ENCODE measurements at places on chromosomes 16 and 17.

GRCh38 chr17:70099884-70100283 is 24.9 kb downstream of the KCNJ16 start:
- no peak for DNase-seq

DNA sequence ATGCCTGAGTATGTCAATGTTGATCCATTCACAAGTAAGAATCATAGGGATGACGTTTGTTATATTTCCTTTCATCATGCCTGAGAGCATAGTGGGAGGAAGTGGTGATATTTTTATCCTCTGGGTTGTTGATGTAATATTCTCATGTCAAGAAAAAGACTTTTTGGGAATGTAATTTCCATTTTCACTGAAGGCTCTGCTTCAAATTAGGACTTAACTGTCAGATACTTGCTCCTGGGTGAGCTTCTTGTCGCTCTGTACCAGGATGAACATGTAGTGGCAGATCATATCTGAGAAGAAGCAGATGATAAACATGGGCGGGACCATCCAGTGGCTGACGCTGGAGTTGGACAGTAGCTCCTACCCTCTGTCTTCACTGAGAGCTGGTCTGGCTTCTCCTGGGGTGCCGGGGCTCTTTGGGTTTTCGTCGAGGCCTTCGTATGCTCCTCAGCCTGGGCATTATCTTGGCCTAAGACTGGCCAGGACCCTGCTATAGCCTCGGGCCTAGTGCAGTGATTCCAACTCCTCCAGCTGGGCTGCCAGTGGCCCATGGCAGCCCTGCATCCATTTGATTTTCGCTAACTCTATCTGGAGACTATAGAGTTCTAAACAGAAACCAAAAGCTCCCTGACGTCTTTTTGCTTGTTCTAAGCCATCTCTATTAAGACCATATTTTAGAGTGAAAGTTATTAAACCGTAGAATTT is 19.7 kb downstream of the CYB5B start:
- DNase-seq: peak; percentile 80

DNA sequence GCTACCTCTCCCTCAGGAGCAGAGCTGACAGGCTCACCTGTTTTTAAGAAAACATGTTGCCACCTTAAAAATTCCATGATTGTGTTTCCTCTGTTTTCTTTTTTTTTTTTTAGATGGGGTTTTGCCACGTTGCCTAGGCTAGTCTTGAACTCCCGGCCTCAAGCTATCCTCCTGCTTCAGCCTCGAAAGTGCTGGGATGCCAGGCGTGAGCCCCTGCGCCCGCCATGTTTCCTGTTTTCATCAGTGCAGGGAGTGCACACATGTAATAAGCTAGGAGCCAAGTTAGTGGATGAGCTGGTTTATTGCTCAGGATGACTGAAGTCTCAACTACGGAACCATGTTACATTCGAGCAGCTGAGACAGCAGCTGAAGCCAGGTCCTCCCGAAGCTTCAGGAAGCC is 13.6 kb downstream of the MRM3 start:
- DNase-seq: no peak

GRCh38 chr17:55290492-55291113 is 25.8 kb downstream of the HLF start:
- DNase-seq: no peak

- no peak for DNase-seq
Observed at GRCh38 chr17:57092779-57093178, 7.7 kb downstream of the AKAP1 start.

Data from GM23248 (cell line).